NCI-H345 (cell line): ENCODE measurements at places on chromosomes 2 and 18.

DNA sequence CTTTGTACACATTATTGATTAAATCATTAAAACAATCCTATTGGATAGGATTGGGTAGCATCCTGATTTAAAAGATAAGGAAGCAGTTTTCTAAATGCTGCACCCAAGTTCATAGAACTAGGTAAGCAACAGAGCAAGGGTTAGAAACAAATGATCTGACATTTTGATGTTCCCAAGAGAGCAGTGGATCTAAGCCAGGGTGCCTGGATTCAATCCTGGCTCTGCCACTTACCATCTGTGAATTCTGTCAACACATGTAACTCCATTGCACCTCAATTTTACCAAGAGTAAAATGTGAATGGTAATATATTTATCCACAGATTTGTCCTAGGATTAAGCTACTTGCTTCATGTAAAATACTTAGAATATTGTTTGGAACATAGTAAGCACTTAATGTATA lies 982.6 kb upstream of the FANCL start:
- DNase-seq, result no peak

DNA sequence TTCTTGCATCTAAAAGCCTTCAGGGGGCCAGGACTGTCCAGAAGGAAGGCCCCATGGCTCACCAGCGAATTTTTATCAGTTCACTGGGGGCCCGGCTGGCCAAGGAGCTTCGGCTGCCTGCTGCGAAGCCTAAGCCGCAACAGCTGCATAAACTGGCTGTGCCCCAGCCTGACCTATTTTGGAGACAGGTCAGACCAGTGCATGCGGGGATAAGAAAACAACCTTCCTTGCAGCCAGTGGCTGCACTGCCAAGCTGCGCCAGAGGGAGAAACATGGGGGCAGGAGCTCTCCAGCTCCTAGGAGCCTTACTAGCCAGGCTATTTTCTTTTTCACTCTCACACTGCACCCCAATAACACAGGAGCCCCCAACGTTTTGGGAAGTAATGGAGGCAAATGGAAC lies 15.2 kb downstream of the PAX3 start:
- no peak for DNase-seq

DNA sequence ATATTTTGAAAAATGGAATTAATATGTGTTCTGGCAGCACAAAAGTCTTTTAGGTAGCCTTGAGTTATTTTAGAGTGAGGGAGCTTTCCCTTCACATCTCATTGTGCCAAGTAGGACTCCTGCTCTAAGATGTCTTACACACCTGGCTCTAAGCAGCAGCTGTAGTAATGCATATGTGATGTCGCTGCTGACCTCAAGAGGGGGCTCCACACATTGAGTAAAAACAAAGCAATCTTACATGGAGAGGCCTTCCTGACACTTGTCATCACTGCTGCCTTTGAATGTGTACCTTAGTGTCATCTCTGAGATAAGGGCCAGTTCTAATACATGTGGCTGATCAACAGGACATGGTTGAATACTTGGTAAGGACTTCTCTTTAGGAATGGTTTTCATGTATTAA lies 75.8 kb downstream of the ACTR3 start:
- DNase-seq, result peak; percentile 33

- DNase-seq, result no peak
Measured at GRCh38 chr2:170034596-170034995, 143.4 kb upstream of the MYO3B start.

- DNase-seq, result no peak
Measured at GRCh38 chr2:148963461-148963860, 75.0 kb upstream of the LYPD6B start.

DNA sequence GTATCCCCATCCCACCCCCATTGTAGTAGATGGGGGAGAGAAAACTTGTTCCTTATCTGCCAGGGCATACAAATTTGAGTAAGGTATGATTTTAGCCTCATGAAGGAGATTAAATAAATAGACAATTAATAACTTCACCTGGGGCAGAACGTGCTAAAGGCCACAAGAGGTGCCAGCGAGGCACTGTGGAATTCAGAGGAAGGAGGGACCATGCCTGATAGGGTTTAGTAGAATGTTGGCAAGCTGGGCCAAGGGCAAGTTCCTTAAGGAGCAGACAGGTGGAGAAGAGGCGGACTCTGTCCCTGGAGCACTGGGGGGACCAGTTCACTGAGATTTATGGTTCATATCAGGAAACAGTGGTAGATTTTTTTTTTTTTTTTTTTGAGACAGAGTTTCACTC lies 22.5 kb downstream of the STAMBP start:
- no peak for DNase-seq

- no peak for DNase-seq
Measured at GRCh38 chr2:148493822-148494563, 150.6 kb upstream of the EPC2 start.

GRCh38 chr2:170896622-170897021 lies 32.4 kb upstream of the GORASP2 start:
- DNase-seq, result no peak

DNA sequence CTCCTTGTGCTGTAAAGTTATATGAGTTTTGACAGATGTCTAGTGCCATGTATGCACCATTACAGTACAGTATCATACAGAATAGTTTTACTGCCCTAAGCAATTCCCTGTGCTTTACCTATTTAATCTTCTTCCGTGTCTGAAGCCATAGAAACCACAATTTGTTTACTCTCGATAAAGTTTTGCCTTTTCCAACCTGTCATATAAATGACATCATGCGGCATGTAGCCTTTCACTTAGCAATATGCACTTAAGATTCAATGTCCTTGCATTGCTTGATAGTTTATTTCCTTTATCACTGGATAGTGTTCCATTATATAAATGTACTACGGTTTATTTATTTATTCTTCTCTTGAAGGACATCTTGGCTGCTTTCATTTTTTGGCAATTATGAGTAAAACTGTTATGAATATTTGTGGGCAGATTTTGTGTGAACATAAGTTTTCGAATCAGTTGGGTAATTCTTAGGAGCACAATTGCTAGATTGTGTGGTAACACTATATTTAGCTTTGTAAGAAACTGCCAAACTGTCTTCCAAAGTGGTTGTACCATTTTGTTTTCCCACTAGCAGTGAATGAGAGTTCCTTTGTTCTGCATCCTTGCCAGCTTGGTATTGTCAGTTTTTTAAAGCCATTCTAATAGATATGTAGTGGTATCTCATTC lies 136.8 kb upstream of the MAP3K20 start:
- DNase-seq, result no peak

DNA sequence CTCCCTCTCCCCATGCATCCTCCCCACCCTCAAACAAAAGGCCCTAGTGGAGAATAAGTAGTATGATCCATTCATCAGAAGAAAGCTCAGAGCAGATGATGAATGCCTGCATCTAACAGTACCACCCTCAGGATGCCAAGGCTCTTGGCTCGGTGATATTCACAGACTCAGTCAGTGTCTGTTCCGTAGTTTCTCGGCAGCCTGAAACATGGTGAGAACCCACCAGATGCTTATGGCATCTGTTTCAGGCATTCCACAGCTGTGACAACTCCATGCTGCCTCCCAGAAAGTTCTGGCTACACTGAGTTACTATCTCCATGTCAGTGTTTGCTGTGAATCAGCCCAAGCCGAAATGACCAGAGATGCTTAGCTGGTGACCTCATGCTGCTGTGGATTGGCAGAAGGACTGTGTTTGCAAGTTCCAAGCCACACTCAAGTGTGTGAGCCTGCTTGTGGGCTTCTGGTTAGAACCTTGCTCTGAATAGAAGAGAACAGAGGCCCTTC lies 83.9 kb downstream of the WDSUB1 start:
- DNase-seq, result no peak

- DNase-seq, result no peak
Measured at GRCh38 chr18:33372442-33372841, 68.1 kb downstream of the CCDC178 start.

DNA sequence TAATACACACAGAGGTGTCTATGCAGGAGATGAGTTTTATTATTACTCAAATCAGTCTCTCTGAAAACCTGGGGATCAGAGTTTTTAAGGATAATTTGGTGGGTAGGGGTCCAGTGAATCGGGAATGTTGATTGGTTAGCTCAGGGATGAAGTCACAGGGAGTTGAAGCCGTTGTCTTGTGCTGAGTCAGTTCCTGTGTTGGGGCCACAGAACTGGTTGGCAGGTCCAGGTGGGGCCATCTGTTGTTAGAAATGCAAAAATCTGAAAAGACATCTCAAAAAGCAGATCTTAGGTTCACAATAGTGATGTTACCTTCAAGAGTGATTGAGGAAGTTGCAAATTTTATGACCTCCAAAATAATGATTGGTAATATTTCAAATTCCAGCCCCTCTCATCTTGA lies 86.9 kb downstream of the VSNL1 start:
- no peak for DNase-seq
